CD4-positive, alpha-beta T cell (primary cell): ENCODE measurements at places on chromosomes 1 and 21.

- H3K4me1 ChIP-seq: no peaks in the 10 kb centered on the region
- H3K4me3 ChIP-seq: no peak overlapping the region
- H3K27me3 ChIP-seq: no peaks in the 10 kb centered on the region
- peak; percentile 38 for DNase-seq
- H3K27ac ChIP-seq: no peak overlapping the region
- H3K36me3 ChIP-seq: peaks cover 11% of the 10 kb centered on the region
Observed at GRCh38 chr1:235783148-235783776, 83.4 kb downstream of the LYST start.

DNA sequence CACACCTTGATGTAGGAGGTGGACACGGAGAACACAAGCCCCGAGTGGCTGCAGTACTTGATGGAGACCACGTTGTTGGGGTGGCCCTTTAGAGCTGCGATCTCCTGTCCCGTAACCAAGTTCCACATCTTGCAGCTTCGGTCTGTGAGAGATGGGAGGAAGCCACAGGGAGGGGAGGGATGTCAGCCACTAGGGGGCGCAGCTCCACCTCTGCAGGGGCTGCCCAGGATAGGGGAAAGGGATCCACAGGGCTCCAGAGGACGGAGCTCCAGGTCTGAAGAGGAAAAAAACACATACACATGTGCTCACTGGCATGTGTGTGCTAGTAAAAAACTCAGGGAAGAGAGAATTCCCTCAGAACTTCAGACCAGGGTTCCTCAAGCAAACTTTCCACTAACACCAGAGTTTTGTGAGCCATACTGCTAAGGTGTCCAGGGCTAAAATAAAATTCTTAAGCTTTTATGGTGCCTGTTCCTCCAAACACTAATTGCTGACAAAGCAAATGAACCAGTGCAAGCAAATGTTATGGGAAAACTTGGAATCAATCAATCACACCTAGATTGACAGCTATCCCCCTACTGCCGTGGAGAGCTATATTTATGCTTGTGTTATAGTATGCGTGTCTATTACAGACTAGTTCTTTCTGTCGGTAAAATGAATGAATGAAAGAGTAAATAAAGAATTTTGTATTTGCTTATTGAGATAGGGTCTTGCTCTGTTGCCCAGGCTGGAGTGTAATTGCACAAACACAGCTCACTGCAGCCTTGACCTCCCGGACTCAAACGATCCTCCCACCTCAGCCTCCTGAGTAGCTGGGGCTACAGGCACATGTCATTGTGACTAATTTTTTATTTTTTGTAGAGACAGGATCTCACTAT lies 43.7 kb downstream of the KIF21B start:
- H3K27ac ChIP-seq: no peak overlapping the region
- H3K27me3 ChIP-seq: no peaks in the 10 kb centered on the region
- no peak overlapping the region for H3K4me3 ChIP-seq
- H3K4me1 ChIP-seq: peaks cover 4% of the 10 kb centered on the region

- H3K27ac ChIP-seq: no peak overlapping the region
- H3K4me3 ChIP-seq: no peak overlapping the region
- DNase-seq: no peak
- peaks cover 6% of the 10 kb centered on the region for H3K4me1 ChIP-seq
- no peaks in the 10 kb centered on the region for H3K36me3 ChIP-seq
Observed at GRCh38 chr1:94961988-94962387, 35.1 kb upstream of the CNN3 start.

DNA sequence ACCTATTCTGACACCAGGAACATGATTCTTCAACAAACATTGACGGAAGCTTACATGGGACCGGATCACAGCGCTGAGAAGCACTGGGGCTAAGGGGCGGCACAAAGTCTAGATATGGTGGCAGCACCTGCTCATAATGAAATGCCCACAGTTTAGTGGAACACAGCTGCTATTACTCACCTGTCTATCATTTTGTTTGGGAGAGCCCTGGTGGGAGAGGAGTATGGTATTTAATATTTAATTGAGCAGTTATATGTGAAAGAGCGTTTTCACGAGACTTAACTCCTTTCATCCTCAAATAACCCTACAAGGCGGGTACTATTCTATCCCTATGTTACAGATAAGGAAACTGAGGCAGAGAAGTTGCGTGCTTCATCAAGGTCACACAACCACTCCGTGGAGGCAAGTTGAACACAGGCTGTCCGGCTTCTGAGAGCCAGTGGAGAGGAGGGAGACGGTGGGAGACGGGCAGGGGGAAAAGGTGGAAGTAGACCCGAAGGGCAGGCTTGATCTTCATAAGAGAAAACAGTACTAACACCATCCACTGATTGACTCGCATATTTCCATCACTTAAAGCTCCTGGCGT lies 790 bp upstream of the TSNAX start:
- no peak for DNase-seq
- no peaks in the 10 kb centered on the region for H3K27me3 ChIP-seq
- H3K4me1 ChIP-seq: peaks cover 38% of the 10 kb centered on the region

- H3K36me3 ChIP-seq: peaks cover 6% of the 10 kb centered on the region
- peaks cover 65% of the 10 kb centered on the region for H3K4me1 ChIP-seq
- H3K27ac ChIP-seq: peak overlapping the region; percentile 72
- DNase-seq: no peak
Observed at GRCh38 chr1:36367798-36368197, 17.9 kb downstream of the STK40 start.

- H3K27me3 ChIP-seq: no peaks in the 10 kb centered on the region
- peaks cover 31% of the 10 kb centered on the region for H3K4me1 ChIP-seq
- no peak for DNase-seq
- peaks cover 3% of the 10 kb centered on the region for H3K36me3 ChIP-seq
Observed at GRCh38 chr1:211742272-211742671, 66.9 kb upstream of the NEK2 start.

GRCh38 chr1:219858980-219859379 lies 69.4 kb downstream of the SLC30A10 start:
- no peaks in the 10 kb centered on the region for H3K4me1 ChIP-seq
- DNase-seq: no peak
- H3K36me3 ChIP-seq: no peaks in the 10 kb centered on the region
- H3K27me3 ChIP-seq: no peaks in the 10 kb centered on the region
- no peak overlapping the region for H3K4me3 ChIP-seq

DNA sequence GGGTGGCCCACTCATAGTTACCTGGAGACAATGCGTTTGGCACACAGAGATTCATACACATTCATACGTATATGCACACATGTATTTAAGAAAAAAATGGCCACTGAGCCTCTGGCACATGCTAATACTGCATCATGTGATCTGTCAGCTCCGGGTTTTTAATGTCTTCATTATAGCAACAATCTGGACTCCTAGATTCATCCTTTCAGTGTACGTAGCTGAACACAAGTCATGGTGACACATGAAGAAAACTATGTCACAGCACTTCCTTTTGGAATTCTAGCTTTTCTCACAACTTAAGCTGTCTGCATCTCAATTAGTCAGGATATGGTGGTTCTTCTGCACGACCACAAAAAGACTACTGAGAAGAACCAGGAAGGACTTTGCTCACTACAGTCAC lies 24.7 kb downstream of the HSF2BP start:
- no peak for DNase-seq
- H3K27me3 ChIP-seq: no peaks in the 10 kb centered on the region
- H3K36me3 ChIP-seq: no peaks in the 10 kb centered on the region
- H3K4me1 ChIP-seq: no peaks in the 10 kb centered on the region
- no peak overlapping the region for H3K4me3 ChIP-seq

- H3K4me3 ChIP-seq: no peak overlapping the region
- DNase-seq: no peak
- no peaks in the 10 kb centered on the region for H3K27me3 ChIP-seq
Observed at GRCh38 chr1:191255354-191256054, 777.8 kb upstream of the BRINP3 start.

- peak; percentile 96 for DNase-seq
- H3K27ac ChIP-seq: peak within 1 kb of the TSS; percentile 83
- peak within 1 kb of the TSS; percentile 71 for H3K4me3 ChIP-seq
- peaks cover 28% of the 10 kb centered on the region for H3K36me3 ChIP-seq
Observed at GRCh38 chr1:37553927-37554808, at the start of gene SNIP1. Gene SNIP1 (minus strand): TSS chr1:37554293. CDS start chr1:37554229, 64 bp downstream.

GRCh38 chr1:90074970-90075391 lies 80.1 kb downstream of the ZNF326 start:
- no peaks in the 10 kb centered on the region for H3K36me3 ChIP-seq
- H3K4me3 ChIP-seq: no peak overlapping the region
- H3K27me3 ChIP-seq: peaks cover 6% of the 10 kb centered on the region
- no peak overlapping the region for H3K27ac ChIP-seq
- no peaks in the 10 kb centered on the region for H3K4me1 ChIP-seq
- no peak for DNase-seq

DNA sequence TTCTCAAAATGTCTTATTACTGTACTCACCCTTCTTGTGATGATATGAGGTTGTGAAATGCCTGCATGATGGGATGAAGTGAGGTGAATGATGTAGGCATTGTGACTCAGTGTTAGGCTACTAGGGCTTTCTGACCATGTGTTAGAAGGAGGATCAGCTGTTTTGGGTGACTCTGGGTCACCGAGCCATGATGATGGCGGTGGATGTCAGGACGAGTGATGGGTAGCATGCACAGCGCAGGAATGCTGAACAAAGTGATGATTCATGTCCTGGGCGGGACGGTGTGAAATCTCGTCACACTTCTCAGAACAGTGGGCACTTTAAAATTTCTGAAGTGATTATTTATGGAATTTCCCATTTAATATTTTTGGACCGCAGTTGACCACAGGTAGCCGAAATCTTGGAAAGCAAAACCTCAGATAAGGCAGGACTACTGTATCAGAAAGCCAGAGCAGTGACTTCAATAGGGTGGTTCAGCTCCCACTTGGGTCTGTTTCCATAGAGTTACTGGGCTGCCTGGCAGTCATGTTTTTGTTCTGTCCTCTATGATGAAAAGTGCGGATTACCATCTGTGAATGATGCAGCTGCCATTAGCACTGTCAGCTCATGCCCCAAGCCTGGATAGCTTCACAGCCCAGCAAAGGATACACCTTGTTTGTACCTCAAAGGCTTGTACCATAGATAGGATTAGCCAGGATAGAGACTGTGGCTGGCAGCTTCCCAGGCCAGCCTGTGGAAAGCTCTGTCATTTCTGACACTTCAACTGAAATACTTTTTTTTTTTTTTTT lies 26.6 kb downstream of the IL6R start:
- peak; percentile 54 for DNase-seq
- H3K4me1 ChIP-seq: peaks cover 66% of the 10 kb centered on the region
- H3K27me3 ChIP-seq: no peaks in the 10 kb centered on the region
- H3K4me3 ChIP-seq: no peak overlapping the region
- H3K27ac ChIP-seq: no peak overlapping the region

- no peak overlapping the region for H3K27ac ChIP-seq
- no peak for DNase-seq
- H3K4me3 ChIP-seq: no peak overlapping the region
- H3K4me1 ChIP-seq: no peaks in the 10 kb centered on the region
- no peaks in the 10 kb centered on the region for H3K36me3 ChIP-seq
Observed at GRCh38 chr21:41620982-41621381, 113.0 kb upstream of the TMPRSS2 start.

- H3K4me1 ChIP-seq: no peaks in the 10 kb centered on the region
- DNase-seq: no peak
- H3K36me3 ChIP-seq: no peaks in the 10 kb centered on the region
Observed at GRCh38 chr1:238177960-238178645, 287.4 kb upstream of the ZP4 start.

DNA sequence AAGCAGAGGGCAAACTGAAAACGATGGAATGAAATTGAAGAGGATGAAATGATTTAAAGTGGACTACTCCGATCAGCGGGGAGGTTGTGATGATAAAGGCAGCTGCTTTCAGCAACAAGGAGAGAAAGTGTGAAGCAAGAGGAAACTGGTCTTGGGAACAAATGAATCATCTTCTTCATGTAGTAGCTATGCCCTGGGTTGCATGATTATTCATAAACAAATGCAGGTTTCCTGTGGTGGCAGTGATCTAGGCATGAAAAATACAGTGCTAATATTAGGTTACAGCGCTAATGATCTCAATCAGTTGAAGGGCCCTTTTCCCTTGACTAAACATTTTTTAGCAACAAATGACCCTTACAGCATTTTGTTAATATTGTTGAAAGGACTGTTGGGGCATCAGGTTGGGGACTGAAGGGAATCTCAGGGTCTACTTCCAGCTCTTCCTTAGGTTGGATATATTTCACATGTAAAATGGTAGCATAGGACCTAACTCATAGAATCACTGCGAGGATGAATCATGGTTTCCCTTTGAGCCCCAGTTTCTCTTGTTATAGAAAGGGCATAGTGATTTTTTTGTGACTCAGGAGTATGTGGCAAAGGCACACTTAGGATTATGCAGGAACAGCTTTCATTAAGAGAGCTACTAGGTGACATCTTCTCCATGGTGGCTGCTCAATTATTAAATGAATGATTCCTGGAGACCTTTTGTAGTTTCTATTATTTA lies 1.9 kb upstream of the ZFYVE9 start:
- H3K4me1 ChIP-seq: peaks cover 23% of the 10 kb centered on the region
- H3K27me3 ChIP-seq: no peaks in the 10 kb centered on the region
- DNase-seq: no peak
- no peaks in the 10 kb centered on the region for H3K36me3 ChIP-seq

GRCh38 chr1:160171354-160171753 lies 19.0 kb upstream of the CASQ1 start:
- H3K36me3 ChIP-seq: no peaks in the 10 kb centered on the region
- H3K4me3 ChIP-seq: no peak overlapping the region
- H3K27ac ChIP-seq: no peak overlapping the region
- peaks cover 4% of the 10 kb centered on the region for H3K4me1 ChIP-seq
- DNase-seq: no peak
- H3K27me3 ChIP-seq: no peaks in the 10 kb centered on the region

GRCh38 chr1:218867066-218867465 lies 306.6 kb upstream of the LYPLAL1 start:
- H3K27ac ChIP-seq: no peak overlapping the region
- no peaks in the 10 kb centered on the region for H3K36me3 ChIP-seq
- DNase-seq: no peak
- H3K4me3 ChIP-seq: no peak overlapping the region
- no peaks in the 10 kb centered on the region for H3K27me3 ChIP-seq
